ENCODE measurements at places on chromosomes 6 and 20.

GRCh38 chr20:33833333-33833732, 22.2 kb downstream of the CHMP4B start:
- DNase-seq = no peak

DNA sequence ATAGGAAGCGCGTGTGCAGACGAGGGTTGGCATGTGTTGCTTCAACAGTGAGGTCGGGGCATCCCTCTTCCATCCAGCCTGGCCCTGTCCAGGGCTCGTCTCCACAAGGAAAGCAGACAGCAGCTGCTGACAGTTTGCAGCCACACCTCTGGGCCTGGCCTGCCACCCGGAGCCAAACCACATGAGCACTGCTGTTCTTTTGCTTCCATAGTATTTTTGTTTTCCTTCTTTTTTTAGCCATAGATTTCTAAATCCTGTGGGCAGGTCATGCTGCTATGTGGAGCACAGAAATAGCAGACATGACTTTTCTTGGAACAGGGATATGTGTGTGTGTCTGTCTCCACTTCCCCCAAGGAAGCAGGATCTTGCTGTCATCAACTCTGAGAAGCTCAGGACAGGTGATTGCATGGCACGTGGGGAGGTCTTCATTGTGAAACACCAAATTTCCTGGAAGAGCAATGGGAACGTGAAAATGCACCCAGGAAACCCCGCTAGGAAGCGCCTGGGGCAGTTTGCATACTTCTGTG, 167.4 kb downstream of the DTNBP1 start:
- no peak for DNase-seq

GRCh38 chr6:64590965-64591675, 955.5 kb downstream of the PHF3 start:
- no peak for DNase-seq

GRCh38 chr6:44650947-44651346, 263.4 kb downstream of the CDC5L start:
- DNase-seq = no peak

DNA sequence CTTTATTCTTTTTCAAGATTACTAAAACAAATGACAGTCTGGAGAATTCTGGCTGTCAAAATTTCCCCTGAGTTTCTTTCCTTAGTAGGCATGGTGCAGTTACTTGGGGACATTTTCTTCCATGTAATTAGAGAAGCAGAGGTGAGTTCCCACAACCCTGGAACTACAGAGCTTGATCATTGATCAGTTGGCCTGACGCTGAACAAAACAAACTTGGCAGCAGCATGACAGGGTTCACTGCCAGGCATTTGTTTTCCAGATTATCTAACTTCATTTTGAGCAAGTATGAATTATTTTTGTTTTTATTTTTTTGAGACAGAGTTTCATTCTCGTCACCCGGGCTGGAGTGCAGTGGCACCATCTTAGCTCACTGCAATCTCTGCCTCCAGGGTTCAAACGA, 22.6 kb downstream of the IYD start:
- no peak for DNase-seq

GRCh38 chr6:7802662-7803061, 76.8 kb downstream of the BMP6 start:
- no peak for DNase-seq

GRCh38 chr6:11706171-11706570, 72.4 kb downstream of the ADTRP start:
- DNase-seq = no peak

- no peak for DNase-seq
Measured at GRCh38 chr6:2979819-2980464, 8.6 kb upstream of the SERPINB6 start.

DNA sequence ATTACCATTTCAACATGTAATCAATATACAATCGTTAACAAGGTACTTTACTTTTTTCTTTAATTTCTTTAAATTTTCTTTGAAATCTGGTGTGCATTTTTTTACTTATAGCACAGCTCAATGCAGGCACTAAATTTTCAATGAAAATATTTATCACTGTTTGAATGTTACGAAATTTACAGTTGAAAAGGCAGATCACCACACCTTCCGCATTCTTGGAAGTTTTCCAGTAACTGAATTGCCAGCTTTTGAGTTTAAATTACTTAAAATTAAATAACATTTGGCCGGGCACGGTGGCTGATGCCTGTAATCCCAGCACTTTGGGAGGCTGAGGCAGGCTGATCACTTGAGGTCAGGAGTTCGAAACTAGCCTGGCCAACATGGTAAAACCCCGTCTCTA, 309.9 kb downstream of the BMP7 start:
- DNase-seq = no peak

DNA sequence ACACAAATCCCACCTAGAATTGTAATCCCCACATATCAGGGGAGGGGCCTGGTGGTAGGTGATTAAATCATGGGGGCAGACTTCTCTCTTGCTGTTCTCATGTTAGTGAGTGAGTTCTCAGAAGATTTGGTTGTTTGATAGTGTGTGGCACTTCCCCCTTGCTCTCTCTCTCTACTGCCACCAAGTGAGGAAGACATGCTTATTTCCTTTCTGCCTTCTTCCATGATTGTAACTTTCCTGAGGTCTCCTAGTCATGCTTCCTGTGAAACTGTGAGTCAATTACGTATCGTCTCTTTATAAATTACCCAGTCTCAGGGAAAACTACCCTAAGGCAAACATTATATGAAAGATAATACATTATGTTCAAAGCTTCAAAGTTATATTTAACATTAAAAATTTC, 1297.5 kb upstream of the CITED2 start:
- no peak for DNase-seq

DNA sequence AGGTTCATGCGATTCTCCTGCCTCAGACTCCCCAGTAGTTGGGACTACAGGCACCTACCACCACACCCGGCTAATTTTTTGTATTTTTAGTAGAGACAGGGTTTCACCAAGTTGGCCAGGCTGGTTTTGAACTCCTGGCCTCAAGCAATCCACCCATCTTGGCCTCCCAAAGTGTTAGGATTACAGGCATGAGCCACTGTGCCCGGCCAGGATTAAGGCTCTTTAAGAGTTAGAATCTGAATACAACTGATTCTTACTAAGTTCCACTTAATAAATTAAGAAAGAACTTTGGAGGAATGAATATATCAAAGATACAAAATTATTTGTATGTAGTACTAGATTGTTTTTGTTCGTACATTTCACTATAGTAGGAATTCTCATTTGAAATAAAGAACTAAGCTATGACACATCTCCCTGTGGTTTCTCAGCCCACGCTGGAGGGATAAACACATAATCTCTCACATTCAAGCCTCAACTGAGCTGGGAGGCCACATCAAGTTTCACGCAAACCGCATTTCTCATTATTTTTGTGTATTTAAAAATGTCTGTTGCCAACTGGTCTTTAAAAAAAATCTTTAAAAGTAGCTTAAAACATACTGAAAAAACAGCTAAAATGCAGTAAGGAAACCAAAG, 34.2 kb downstream of the DTNBP1 start:
- no peak for DNase-seq
